Activated CD8-positive, alpha-beta T cell treated with anti-CD3 and anti-CD28 coated beads for 36 hours (primary cell): ENCODE measurements at places on chromosomes 1 and 21.
A peak's percentile ranks its signal among the peaks of the same experiment; 100 is the strongest.

DNA sequence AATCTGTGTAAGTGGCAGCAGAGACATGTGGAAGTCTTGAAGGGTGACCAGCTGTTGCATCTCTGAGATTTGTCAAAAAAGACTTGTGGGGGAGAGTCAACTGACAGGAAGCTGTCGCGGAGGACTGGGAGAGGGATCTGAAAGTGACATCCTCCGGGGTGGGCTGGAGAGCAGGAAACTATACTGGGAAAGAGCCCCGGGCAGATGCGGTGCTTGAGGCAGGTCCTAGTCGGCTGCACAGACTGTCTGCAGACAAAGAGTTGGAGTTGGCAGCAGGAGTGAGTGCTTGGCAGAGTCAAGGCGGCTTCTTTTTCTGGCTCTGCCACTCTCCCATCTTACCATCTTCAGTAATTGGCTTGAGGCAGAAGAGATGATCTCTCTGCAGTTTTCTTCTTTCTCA is 294.0 kb upstream of the C1orf87 start:
- no peak overlapping the region for H3K4me3 ChIP-seq
- H3K27me3 ChIP-seq: no peaks in the 10 kb centered on the region
- no peaks in the 10 kb centered on the region for H3K36me3 ChIP-seq
- H3K27ac ChIP-seq: no peak overlapping the region
- no peaks in the 10 kb centered on the region for H3K4me1 ChIP-seq

DNA sequence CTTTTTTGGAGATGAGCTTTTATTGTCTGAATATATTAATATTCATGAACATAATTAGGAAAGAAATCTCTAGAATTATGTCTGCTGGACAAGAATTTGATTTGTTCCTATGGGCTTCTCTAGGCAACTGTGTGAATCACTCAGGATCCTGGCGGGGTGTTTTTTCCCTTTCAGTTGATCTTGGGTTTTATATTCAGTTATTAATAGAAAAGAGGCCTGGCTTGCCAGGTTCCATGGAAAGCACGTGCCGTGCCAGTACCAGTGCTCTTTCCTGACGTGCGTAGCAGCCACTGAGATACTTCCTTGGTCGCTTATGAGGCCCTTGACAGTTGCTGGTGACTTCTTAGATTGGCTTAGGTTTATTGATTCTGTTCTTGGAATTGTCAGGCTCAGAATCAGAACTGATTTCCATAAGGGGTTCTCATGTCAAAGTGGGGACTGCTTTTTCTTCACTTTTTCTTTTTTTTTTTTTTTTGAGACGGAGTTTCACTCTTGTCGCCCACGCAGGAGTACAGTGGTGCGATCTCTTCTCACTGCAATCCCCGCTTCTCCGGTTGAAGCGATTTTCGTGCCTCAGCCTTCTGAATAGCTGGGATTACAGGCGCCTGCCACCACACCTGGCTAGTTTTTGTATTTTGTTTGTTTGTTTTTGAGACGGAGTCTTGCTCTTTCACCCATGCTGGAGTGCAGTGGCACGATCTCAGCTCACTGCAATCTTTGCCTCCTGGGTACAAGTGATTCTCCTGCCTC is 48.7 kb upstream of the KIF1B start:
- no peaks in the 10 kb centered on the region for H3K27me3 ChIP-seq
- no peaks in the 10 kb centered on the region for H3K4me1 ChIP-seq
- H3K4me3 ChIP-seq: no peak overlapping the region
- peaks cover 4% of the 10 kb centered on the region for H3K36me3 ChIP-seq
- H3K27ac ChIP-seq: no peak overlapping the region
- no peak for DNase-seq

GRCh38 chr21:28283641-28284490 is 708.8 kb downstream of the LTN1 start:
- no peak overlapping the region for H3K4me3 ChIP-seq
- no peaks in the 10 kb centered on the region for H3K27me3 ChIP-seq
- H3K36me3 ChIP-seq: no peaks in the 10 kb centered on the region
- no peak for DNase-seq
- no peak overlapping the region for H3K27ac ChIP-seq

- no peaks in the 10 kb centered on the region for H3K27me3 ChIP-seq
- H3K4me1 ChIP-seq: peaks cover 12% of the 10 kb centered on the region
Measured at GRCh38 chr1:108059945-108060344, 95.0 kb upstream of the VAV3 start.

DNA sequence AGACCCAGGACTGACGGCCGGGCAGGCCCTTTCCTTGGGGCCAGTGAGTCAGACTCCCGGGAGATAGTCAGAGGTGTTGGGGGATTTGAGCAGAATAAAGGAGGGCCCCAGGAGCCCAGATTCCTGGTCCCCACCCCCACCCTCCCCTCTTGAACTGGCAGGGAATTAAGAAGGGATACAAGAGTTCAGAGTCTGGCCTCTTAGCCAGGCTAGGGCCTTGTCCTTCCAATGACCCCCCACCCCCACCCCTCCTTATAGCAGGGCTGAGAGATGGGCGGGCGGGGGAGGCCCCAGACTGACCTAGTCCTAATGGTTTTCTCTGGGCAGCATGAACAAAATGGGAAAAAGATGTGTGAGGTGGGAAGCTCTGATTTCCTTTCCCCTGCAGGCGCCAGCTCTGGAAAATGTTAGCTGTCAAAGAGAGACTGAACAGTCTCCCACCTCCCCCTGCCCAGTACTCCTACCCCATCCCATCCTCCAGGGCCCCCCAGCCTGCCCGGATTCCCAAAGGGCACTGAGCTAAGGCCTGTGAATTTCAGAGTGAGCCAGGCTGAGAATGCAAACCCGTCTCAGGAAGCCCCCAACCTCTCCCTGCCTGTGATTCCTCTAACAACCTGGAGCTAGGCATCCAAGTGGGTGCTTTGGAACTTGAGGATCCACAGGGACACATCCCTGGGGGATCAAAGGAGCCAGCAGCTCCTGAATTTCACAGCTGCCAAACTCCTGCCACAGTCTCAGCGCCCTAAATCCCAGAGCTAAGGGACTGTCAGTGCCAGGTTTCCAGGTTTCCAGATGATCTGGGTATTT is 5.8 kb upstream of the CRABP2 start:
- H3K27me3 ChIP-seq: no peaks in the 10 kb centered on the region
- DNase-seq: no peak
- H3K4me1 ChIP-seq: peaks cover 16% of the 10 kb centered on the region
- no peak overlapping the region for H3K4me3 ChIP-seq
- peaks cover 2% of the 10 kb centered on the region for H3K36me3 ChIP-seq

GRCh38 chr1:205473966-205474365 is 18.1 kb upstream of the BLACAT1 start:
- H3K27me3 ChIP-seq: peaks cover 24% of the 10 kb centered on the region
- H3K4me1 ChIP-seq: peaks cover 7% of the 10 kb centered on the region
- peaks cover 6% of the 10 kb centered on the region for H3K36me3 ChIP-seq
- no peak overlapping the region for H3K4me3 ChIP-seq

DNA sequence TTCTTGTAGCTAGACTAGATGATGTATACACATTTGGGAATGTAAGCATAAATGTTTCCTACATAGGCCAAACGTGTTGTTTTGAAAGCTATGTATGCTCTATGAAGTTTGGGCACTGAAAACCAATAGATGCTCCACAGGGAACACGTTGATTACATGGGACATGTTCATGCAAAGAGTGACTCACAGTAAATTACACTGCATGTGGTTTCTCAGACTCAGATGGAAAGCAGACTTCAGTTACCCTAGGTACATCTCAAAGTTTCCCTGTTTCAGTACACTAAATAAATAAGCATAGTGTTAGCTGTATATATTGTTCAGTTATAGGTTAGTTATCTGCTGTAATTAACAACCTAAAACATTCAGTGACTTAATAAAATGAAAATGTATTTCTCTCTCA is 301.9 kb upstream of the RUNX1 start:
- no peak overlapping the region for H3K27ac ChIP-seq
- H3K27me3 ChIP-seq: peaks cover 14% of the 10 kb centered on the region
- H3K4me3 ChIP-seq: no peak overlapping the region
- H3K36me3 ChIP-seq: no peaks in the 10 kb centered on the region
- peaks cover 12% of the 10 kb centered on the region for H3K4me1 ChIP-seq

GRCh38 chr1:13804240-13804633 is 104.2 kb downstream of the PRDM2 start:
- H3K4me1 ChIP-seq: peaks cover 8% of the 10 kb centered on the region
- no peak for DNase-seq
- H3K27ac ChIP-seq: no peak overlapping the region
- no peaks in the 10 kb centered on the region for H3K27me3 ChIP-seq
- no peaks in the 10 kb centered on the region for H3K36me3 ChIP-seq

DNA sequence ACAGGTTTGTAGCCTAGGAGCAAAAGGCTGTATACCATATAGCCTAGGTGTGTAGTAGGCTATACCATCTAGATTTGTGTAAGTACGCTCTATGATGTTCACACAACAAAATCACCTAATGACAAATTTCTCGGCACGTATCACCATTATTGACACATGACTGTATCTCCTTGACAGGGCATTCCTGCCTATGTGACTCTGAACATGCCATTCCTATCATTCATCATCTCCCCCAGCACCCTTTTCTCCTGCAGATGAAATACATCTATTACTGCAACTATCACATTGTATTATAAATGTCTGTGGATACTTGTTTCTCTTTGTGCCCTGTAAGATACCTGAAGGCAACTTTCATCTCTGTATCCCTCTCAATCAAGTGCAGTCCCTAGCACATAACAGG is 29.9 kb downstream of the TP53BP2 start:
- H3K27ac ChIP-seq: no peak overlapping the region
- peaks cover 31% of the 10 kb centered on the region for H3K36me3 ChIP-seq
- no peak for DNase-seq
- H3K4me1 ChIP-seq: peaks cover 31% of the 10 kb centered on the region
- H3K4me3 ChIP-seq: no peak overlapping the region
- no peaks in the 10 kb centered on the region for H3K27me3 ChIP-seq

- H3K36me3 ChIP-seq: no peaks in the 10 kb centered on the region
- H3K4me3 ChIP-seq: no peak overlapping the region
- H3K27ac ChIP-seq: no peak overlapping the region
Measured at GRCh38 chr1:162072740-162073139, 3.2 kb downstream of the NOS1AP start.

- H3K36me3 ChIP-seq: no peaks in the 10 kb centered on the region
- H3K4me3 ChIP-seq: no peak overlapping the region
- H3K27me3 ChIP-seq: peaks cover 9% of the 10 kb centered on the region
- H3K4me1 ChIP-seq: peaks cover 6% of the 10 kb centered on the region
- no peak for DNase-seq
- H3K27ac ChIP-seq: no peak overlapping the region
Measured at GRCh38 chr1:201430776-201431175, 9.2 kb upstream of the TNNI1 start.

- no peak for DNase-seq
- peaks cover 63% of the 10 kb centered on the region for H3K4me1 ChIP-seq
- no peak overlapping the region for H3K4me3 ChIP-seq
- no peaks in the 10 kb centered on the region for H3K36me3 ChIP-seq
- H3K27me3 ChIP-seq: peaks cover 17% of the 10 kb centered on the region
- no peak overlapping the region for H3K27ac ChIP-seq
Measured at GRCh38 chr1:182628657-182629056, 24.5 kb upstream of the RGS16 start.

DNA sequence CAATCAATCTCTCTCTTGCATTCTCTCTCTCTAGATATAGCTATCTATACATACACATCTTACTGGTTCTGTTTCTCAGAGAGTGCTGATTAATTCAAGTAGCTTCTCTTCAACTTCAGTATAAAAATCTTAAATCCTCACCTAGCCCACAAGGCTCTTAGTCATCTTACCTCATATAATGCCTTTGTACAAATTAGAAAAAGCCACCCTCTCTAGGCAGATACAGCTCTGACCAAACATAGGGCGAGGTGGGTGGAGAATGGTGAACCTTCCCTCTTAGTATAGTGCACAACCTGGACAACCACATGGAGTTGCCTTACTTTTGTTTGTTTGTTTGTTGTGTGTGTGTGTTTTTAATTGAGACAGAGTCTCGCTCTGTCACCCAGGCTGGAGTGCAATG is 5.1 kb upstream of the INAVA start:
- DNase-seq: peak; percentile 74
- no peaks in the 10 kb centered on the region for H3K36me3 ChIP-seq
- no peak overlapping the region for H3K4me3 ChIP-seq
- H3K27ac ChIP-seq: peak overlapping the region; percentile 39
- peaks cover 35% of the 10 kb centered on the region for H3K27me3 ChIP-seq
- peaks cover 58% of the 10 kb centered on the region for H3K4me1 ChIP-seq

DNA sequence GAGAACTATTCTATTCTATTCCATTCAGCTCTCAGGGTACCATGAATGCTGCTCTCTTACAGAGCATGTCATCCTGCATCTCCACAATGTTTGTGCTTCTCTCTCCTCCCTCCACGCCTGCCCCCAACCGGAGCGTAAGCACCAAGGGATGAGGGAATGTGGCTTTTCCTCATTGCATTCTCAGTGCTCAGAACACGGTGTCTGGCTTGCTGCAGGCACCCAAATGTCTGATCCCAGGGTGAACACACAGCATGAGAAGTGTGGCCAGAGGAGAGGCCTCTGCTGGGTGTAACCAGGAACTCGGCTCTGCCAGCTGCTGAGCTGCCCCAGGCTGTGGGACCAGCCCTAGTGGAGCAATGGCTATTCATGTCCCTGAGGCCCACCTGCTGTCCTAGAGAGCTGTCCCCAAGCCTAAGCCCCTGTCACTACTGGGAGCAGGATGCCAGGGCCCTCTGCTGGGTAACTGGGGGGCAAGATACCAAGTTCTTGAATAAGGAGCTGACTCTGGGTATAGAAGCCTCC is 38.3 kb downstream of the OLFML2B start:
- H3K27ac ChIP-seq: no peak overlapping the region
- no peak for DNase-seq
- H3K36me3 ChIP-seq: no peaks in the 10 kb centered on the region
- peaks cover 2% of the 10 kb centered on the region for H3K27me3 ChIP-seq
- H3K4me3 ChIP-seq: no peak overlapping the region

DNA sequence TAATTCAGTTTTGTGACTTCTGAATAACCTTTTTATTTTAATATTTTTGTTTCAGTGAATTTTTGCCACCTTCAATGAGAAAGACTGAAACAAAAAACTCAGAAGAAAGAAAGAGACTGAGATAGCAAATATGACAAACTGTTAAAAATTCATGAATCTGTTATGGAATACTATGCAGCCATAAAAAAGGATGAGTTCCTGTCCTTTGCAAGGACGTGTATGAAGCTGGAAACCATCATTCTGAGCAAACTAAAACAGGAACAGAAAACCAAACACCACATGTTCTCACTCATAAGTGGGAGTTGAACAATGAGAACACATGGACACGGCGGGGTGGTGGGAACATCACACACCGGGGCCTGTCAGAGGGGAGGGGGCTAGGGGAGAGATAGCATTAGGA is 193.4 kb upstream of the FGGY start:
- no peaks in the 10 kb centered on the region for H3K36me3 ChIP-seq
- H3K27me3 ChIP-seq: no peaks in the 10 kb centered on the region
- H3K4me3 ChIP-seq: no peak overlapping the region

DNA sequence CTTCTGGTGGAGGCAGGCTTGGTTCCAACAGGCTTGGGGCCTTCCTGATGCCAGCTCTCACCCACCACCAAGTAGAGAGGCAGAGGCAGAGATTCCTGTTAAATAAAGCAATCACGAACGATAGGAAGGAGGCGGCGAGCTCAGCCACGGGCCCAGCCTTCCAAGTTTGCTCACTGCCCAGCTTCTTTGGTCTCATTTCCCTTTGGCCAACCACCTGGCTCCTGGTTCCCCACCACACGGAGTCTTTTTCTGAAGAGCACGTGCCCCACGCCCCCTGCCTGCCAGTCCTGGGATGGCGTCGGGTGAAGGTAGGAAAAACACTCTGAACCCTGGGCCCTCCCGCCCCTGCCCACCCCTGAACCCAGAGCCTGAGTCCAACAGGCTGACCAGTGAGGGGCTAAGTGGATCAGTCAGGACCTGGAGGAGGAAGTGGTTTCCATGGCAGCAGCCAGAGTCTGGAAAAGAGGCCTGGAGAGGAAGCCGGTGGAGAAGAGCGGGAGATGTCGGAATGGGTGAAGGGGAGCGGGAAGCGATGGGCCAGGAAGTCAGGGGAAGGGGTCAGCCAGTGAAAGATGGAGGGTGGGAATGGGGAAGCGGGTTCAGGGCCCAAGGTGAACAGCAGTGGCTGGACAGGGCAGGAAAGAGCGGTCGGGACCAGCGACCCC is 158.2 kb upstream of the KLHDC7A start:
- H3K4me1 ChIP-seq: no peaks in the 10 kb centered on the region
- H3K4me3 ChIP-seq: no peak overlapping the region
- H3K27me3 ChIP-seq: peaks cover 20% of the 10 kb centered on the region
- DNase-seq: peak; percentile 10
- H3K27ac ChIP-seq: no peak overlapping the region
